Germinal center (tissue), 1 donor: ENCODE measurements at places on chromosomes 5 and 9.

GRCh38 chr5:4540375-4541173 is 599.6 kb upstream of the ADAMTS16 start:
- no peak for DNase-seq

- DNase-seq = no peak
These were observed 340.2 kb downstream of the SLCO4C1 start for GRCh38 chr5:101955891-101956290.

GRCh38 chr9:92944921-92945320 is 2.4 kb upstream of the FGD3 start:
- DNase-seq = no peak

GRCh38 chr5:65805089-65805488 is 83.1 kb downstream of the NLN start:
- DNase-seq = no peak

DNA sequence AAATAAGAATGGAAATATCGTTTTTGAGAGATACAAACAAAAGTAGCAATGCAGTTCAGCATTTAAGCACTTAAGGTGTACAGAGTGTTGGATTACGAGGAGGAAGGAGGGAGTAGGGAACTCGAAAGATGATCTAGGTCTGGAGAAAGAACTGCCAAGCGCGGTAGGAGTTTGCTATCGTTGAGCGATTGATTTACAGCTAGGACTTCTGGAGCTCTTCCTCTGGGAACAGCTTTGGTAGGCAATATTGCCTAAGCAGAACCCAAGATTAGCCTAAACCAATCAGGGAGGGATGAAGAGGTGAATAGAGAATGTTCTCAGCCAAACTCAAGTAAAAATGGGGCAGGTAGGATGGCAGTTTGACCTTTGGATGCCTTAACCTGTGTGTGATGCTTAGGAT is 965 bp downstream of the CLTA start:
- no peak for DNase-seq

- no peak for DNase-seq
These were observed 42.0 kb downstream of the KCNIP1 start for GRCh38 chr5:170545811-170546210.

- no peak for DNase-seq
These were observed 146.3 kb downstream of the CHSY3 start for GRCh38 chr5:130050585-130050984.

- no peak for DNase-seq
These were observed 3.0 kb downstream of the RNF145 start for GRCh38 chr5:159206368-159206767.

GRCh38 chr9:68842568-68842967 is 137.5 kb downstream of the PIP5K1B start:
- DNase-seq = no peak

GRCh38 chr5:174732036-174733020 is 7.9 kb downstream of the MSX2 start:
- DNase-seq = no peak

GRCh38 chr5:38874948-38875456 is 29.2 kb downstream of the OSMR start:
- DNase-seq = no peak

GRCh38 chr5:43316421-43316820 is 3.2 kb upstream of the HMGCS1 start:
- no peak for DNase-seq

DNA sequence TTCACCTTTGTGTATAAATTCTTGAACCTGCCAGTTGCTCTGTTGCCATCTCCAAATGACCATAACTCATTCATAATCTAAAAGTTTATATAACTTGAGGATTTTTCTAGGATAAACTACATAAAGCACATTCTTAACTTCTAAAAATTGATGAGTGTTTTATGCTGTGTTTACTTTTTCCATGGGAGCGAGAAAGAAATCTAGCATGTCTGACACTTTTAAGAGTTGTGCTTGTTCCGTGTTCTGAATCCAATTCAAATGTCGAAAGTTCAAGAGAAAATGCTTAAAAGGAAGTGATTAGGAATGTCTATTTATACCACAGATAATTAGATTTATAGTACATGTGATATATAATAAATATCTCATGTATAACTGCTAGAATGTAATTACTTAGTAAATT is 154.4 kb downstream of the DEPDC1B start:
- no peak for DNase-seq

DNA sequence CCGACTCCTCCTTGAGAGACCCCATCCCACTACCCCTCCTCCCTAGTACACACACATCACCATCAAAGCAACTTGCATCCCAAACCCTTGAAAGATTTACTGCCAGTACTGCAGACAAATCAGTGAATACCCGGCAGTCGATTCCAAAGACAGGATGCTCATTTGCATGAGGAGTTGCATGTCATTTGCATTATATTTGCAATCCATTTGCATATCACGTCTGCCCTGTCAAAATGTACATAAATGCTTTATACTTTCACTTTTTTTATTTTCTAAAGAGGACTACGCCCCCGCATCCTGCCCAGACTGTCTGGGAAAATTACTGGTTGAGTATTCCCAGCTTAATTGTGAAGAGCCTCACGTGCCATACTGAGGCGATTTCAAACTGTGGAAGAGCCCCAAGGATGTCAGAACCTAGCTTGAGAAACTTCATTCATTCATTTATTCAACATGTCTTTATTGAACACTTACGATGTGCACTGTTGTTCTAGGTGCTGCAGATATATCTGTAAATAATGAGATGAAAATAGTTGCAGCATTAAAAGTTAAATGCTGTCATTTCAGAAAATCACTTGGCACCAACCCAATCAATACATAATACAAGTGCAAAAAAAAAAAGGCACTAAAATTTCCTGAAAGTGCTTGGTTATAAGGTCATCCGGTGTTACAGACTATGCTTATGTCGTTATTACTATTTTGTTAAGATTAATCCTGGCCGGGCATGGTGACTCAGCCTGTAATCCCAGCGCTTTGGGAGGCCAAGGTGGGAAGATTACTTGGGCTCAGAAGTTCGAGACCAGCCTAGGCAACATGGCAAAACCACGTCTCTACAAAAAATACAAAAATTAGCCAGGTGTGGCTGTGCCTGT is 17.2 kb upstream of the SIL1 start:
- no peak for DNase-seq

GRCh38 chr9:110877374-110877773 is 160.9 kb downstream of the LPAR1 start:
- DNase-seq = no peak
